Activated T-cell treated with anti-CD3 and anti-CD28 coated beads for 4 hours (primary cell): ENCODE measurements at places on chromosomes 12 and 14.

DNA sequence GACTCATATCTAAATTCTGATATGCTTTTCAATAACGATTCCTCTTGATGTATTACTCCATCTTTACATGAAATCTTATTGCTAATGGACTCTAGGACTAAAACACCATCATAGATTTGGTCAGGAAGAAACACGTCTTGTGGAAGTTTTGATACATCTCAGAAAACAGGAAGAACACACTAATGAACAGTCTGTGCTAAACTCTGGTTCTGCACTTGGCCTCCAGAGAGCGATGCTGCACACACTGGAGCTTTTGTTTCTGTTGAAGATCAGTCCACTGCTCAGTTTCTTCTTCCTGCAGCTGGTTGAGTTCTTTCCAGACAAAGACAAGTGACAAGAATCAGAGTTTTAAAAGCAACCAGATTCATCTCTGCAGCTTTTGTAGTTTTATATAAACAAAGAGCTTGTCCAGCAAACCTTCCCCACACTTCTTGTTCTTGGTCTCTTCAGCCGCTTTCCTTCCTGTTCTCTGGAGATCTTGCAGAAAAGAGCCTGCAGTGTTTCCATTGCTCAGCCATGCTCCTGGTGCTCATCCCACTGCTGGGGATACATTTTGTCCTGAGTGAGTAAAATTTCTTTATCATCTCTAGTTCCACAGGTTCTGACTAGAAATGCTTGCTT, 229.1 kb upstream of the OR4E1 start:
- no peak for DNase-seq

DNA sequence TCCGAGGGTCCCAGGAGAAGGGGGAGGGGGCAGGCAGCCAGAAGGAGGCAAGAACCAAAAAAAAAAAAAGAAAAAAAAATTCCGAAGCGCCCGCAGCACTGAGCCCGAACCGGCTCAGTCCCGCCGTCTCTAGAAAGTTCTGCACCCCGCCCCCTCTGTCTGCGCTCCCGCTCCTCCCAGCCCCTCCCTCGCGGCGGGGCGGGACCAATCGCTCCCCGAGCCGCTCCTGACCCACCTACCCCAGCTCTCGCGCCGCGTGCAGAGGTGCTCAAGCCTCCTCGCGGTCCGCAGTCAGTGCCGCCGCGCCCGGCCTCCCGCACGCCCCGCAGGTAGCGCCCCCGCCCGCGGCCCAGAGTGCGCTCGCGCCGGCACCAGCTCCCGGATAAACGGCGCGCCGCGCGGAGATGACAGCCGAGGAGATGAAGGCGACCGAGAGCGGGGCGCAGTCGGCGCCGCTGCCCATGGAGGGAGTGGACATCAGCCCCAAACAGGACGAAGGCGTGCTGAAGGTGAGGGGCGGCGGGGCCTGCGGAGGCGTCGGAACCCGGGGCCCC, at the start of gene FKBP4:
FKBP4 (plus strand) TSS at position 235 of the 554 bp plus-strand sequence; CDS start at position 405, 170 bp downstream.
- peak; percentile 86 for DNase-seq

GRCh38 chr12:113063396-113064350, 7.1 kb downstream of the DTX1 start:
- DNase-seq = no peak

- no peak for DNase-seq
These were observed 542.4 kb downstream of the DIO2 start for GRCh38 chr14:79668951-79669350.

GRCh38 chr12:57888409-57889157, 42.1 kb upstream of the CTDSP2 start:
- no peak for DNase-seq

DNA sequence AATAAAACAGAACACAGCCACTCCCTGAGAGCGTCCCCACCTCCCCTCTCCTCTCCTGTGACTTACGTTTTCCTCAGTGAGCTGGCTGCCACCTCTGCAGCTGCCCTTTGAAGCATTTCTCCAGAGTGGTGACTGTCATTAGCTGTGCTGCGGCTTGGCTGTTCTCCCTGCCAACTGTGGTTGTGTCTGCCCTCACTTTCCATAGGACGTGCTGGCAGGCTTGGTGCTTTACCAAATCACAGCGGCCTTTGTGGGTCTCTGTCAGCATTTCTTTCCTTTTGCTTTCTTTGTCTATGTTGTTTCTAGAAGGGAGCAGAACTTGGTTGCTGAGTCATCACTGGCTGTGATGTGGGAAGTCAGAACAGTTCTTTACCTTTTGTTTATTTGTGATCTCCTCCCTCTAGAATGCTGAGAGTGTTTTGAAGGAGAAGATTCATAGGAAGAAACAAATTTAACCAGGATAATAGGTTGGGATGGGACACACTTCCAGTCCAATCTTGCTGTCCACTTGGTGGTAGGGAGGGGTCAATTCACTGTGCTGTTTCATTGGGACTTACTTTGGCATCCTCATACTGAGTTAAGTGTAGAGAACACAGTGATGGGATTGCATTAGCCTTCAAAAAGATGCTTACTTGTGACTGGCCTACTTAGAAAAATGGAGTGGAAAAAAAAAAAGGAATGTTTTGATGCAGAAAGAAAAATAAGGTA, 88.2 kb downstream of the TMX1 start:
- no peak for DNase-seq

- DNase-seq = no peak
These were observed 96.2 kb upstream of the PDE3A start for GRCh38 chr12:20272161-20272560.

- no peak for DNase-seq
These were observed 282.0 kb upstream of the PPFIA2 start for GRCh38 chr12:82040987-82041743.

DNA sequence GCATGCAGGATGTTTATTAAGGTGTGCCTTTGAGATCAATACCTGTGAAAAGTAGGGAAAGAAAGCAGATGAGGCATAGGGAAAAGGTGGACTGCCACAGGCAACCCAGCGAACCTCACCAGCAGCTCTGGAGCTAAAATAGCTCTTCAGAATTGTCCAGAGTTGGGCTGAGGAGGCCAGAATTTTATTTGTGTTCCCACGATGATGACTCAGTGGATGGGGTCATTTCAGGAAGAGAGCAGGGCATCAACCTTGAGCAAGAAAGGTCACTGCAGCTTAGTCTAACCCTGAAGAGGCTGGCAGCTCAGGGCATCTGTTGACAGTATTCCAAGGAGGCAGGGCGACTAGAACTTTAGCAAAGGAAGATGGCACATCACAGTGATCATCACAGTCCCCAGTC, 696.1 kb downstream of the DIO2 start:
- no peak for DNase-seq

DNA sequence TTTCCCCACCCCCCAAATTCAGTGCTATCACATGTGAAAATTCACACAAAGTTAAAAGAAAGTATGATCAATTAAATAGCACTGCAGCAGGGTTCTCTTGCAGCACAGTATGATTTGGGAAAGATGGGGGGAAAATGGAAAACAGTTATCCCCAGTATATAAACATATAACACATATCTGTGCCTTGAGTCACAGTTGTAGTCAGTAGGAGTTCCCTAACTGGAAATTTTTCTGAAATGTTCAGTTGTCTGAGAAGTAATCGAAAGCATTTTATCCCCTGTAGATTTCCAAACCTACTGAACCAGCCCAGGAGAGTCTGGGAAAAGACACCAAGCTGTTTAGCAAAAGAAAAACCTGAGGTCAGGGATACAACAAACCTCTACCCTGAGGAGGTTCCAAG, 47.0 kb downstream of the C12orf50 start:
- no peak for DNase-seq

DNA sequence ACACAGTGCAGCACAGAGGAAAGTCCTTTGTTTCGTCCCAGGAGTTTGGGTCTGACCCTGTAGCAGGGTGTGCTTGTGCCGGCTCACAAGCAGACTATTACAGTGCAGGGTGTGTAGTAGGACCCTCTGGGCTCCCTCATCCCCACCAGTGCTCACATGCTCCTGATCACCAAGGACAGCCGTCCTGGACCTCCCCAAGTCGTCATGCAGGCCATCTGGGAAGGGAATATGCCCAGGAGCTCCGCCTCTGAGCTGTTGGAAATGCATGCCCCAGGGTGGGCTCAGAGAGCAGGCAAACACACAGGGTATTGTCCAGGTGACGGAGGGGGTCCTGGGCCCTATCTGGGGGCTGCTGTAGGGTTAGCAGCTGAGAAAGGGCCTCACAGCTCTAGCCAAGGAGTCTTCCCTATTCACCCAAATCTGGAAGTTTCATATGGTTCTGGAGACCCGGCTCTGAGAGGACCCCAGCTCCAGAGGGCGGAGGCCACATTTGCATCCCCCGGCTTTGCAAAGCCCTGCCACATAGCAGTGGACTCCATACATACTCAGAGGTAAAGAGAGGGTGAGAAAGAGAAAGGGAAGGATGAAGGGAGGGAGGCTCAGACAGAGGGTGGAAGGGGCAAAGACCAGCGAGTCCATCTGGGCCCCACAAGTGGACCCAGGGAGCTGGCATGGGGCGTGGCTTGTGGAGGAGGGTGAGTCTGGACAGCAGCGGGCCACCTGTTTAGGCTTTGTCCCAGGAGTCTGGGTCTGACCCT, 53.5 kb upstream of the PPP2R5C start:
- DNase-seq = no peak

GRCh38 chr12:122884860-122885259, 11.1 kb downstream of the VPS37B start:
- DNase-seq = no peak

DNA sequence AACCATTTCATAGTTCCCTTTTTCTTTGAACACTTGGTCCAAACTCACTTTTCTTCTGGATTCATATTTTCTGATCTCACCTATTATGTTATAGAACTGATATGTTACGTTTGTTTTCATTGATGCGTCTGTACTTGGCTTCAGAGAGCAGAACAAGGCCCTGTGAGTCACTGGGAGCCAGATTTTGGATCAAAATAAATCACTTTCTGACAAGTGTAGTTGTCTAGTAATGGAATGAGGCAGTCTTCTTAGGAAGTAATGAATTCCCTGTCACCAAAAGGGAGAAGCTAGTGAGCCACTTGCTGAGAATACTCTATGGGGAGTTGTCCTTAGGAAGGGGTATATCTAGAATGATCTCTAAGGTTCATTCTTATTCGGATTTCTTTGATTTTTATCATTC, 10.2 kb downstream of the BICD1 start:
- DNase-seq = no peak

DNA sequence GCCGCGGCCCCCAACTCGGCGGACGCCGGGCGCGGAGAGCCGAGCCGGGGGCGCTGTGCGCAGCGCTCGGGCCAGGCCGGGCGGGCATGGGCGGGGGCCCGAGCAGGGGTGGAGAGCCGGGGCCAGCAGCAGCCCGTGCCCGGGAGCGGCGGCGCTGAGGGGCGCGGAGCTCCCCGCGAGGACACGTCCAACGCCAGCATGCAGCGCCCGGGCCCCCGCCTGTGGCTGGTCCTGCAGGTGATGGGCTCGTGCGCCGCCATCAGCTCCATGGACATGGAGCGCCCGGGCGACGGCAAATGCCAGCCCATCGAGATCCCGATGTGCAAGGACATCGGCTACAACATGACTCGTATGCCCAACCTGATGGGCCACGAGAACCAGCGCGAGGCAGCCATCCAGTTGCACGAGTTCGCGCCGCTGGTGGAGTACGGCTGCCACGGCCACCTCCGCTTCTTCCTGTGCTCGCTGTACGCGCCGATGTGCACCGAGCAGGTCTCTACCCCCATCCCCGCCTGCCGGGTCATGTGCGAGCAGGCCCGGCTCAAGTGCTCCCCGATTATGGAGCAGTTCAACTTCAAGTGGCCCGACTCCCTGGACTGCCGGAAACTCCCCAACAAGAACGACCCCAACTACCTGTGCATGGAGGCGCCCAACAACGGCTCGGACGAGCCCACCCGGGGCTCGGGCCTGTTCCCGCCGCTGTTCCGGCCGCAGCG, 639 bp downstream of the FZD10 start:
- no peak for DNase-seq

DNA sequence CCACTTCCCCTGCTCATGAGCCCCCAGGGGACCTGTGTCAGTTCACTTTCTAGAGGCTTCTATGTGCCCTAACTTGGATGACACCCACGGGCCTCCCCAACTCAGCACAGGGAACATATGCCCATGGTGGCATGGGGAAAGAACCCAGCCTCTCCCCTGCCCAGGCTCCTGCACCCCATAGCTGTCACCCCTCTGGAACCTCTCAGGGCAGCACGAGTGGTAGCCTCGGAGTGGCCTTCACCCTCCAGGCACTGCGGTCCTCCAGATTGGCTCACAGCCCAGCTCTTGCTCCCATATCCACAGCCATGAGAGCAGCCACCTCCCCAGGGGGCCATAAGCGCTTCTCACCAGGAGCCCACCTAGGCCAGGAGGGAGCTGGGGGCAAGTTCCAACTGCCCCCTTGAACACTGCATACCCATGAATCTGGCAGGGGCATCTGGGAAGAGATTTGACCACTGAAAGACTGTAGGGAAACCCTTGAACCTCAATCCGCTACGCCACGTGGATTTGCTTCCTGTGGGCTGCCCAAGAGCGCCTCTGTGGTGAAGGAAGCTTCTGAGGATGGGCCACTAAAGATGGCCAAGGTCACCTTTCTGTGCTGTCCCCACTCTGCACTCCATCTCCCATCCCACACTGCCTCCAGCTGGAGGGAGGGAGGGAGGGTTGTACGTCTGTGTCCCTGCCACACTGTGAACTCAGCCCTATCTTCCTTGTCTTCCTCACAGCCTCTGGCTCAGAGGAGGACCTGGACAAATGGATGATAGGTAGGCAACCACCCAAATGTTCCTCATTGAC, 11.9 kb downstream of the PLD4 start:
- DNase-seq = no peak

- DNase-seq = no peak
These were observed 120.5 kb downstream of the AKAP6 start for GRCh38 chr14:32449648-32450047.

DNA sequence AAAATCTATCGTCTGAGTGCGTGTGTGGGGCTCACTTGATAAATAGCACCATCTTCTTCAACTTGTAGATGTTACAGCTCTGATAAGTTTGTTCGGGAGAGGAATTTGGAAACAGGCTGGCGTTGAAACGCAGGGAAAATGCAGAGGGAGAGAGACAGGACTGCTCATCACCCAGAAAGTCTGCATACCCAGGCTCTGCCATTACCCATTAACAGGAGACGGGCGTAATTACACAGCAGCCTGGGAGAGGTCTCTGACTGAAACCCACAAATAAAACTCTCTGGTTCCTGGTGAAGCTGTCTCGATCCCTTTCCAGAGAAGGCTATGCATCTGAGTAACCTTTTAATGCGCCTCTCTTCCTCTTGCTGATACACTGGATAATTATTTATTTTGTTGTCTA, 547.3 kb downstream of the BCL11B start:
- DNase-seq = no peak

DNA sequence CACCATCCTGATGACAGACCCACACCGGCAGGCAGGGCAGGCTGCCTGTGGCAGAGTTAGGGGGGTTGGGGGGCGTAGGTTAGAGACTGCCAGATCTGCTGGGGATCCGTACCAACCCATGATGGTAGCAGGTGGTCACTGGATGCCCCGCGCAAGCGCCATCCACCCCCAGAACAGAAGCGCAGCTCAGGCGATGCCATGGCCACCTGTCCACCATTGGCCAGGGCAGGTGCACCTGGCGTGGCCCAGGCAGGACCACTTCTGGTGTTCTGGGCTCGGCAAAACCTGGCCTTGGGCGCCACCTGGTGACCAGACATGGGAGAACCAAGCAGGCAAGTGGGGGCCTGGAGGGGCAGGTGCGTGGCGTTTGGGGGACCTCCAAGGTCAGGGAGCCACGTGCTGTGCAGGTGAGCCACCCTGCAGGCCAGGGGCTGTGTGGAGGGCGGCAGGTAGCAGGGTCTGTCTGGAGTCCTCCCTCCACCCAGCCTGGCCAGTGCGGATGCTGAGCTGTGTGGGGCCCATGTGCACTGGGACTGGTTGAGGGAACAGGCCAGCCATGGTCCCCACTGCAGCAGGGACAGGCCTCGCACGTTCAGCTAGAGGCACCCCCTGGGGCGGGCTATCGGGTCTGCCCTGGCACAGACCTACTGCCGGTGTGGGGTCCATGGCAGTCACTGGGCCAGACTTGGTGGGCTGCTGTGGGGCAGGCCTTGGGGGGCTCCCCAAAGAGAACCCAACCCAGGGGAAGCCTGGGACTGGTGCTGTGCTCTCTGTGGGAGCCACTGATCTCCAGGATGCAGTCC, 15.6 kb downstream of the BAG5 start:
- DNase-seq = peak; percentile 73
